CD4-positive, alpha-beta T cell treated with Interleukin-15 for 4 hours (primary cell): ENCODE measurements at places on chromosomes 13 and 19.

GRCh38 chr19:38387550-38388348, at the start of gene GGN:
Gene GGN (minus strand): TSS chr19:38388034. CDS start chr19:38387261, 773 bp downstream.
- peak; percentile 80 for DNase-seq

GRCh38 chr19:54178581-54179261, 5.8 kb upstream of the TMC4 start:
- peak; percentile 13 for DNase-seq

- DNase-seq, result no peak
Observed at GRCh38 chr13:34720618-34721017, 221.5 kb upstream of the NBEA start.

DNA sequence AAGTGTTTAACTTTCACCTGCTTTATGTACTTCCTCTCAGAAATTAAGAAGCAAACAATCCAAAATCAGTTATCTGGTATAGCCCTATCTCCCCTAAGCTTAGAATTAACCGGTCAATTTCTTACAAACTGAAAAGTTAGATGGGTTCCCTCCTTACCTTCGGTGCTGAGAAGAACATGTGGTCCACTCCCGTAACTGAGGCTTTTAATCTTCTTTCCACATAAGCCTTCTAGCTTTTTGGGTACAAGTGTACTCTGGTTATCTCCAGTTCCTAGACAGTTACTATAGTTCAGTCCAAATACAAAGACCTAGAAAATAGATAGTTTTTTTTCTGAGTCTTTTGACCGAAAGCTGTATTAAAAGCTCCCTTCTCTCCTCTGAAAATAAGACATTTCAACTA, 18.9 kb downstream of the RCBTB1 start:
- no peak for DNase-seq

DNA sequence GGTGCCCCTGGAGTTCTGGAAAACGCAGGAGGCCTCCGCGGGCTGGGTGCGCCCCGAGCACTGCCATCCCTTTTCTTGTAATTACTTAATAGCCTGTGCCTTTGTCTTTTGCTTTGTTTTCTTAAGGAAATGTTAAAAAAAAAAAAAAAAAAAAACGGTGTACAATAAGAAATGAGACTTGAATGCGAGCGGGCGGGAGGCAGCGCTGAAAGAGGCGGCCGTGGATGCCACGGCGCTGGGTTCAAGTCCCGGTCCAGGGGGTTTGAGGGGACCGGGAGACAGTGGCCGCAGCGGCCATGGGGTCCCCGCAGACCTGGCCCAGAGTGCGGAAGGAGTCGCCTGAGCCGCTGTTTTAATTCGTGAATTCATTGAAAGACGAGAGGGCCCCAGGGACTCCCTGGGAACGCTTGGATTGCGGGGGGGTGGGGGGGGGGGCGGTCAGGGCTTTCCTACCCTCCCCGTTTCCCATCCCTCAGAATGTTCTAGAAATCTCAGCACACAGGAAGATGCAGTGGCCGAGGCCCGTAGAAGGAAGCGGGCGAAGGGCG, 349.2 kb upstream of the ARGLU1 start:
- DNase-seq, result no peak

DNA sequence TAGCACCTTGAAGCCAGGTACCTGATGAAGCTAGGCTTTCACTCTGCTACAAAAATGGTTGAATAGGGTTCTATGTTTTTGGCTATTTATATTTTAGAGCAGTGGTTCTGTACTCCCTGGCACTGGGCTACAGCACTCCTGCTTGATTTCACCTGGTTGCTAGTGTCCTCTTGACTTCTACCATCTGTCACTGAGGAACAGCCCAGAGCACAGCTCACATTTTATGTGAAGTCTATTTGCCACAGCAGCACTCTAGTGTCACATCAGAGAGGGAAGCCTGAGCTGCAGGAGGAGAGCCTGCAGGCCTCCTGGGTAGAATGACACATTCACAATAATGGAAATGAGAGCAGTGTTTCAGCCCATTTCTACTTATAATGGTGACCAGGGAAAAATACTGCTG, 184.2 kb downstream of the ZNF486 start:
- no peak for DNase-seq
